ENCODE measurements at places on chromosomes 2 and 18. TPM values are rescaled to one million over a fixed set of nuclear protein-coding genes. Genes with fewer than 3 reads are reported as not detected.
A peak's percentile ranks its signal among the peaks of the same experiment; 100 is the strongest.

DNA sequence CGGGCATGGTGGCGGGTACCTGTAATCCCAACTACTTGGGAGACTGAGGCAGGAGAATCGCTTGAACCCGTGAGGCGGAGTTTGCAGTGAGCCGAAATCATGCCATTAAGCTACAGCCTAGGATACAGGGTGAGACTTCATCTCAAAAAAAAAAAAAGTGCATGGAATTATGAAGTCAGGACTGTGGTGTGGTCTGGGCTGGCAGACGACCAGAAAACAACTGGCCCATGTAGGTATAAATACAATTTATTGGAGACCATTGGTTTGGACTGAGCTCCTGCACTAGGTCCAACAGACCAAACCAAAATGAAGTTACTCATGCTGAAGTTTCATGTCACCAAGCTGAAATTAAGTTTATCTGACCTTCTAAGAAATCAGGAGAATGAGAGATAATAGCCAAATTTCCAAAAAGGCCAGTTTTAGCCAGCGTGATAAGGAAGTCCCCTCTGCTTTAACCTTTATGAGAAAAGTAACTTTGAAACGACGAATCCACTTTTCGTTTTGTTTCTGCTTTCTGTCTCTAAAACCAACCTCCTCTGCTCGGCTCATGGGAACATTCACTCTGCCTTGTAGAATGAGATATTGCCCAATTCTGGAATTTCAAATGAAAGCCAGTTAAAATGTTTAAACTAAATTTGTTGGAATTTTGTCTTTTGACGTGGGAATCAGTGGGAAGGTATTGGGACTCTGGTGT lies 17.7 kb upstream of the RAB10 start:
- H3K27ac ChIP-seq: no peak overlapping the region
- no peak for DNase-seq
- no peaks in the 10 kb centered on the region for H3K27me3 ChIP-seq

- DNase-seq: no peak
- no peak overlapping the region for H3K4me3 ChIP-seq
- H3K27me3 ChIP-seq: no peaks in the 10 kb centered on the region
- no peaks in the 10 kb centered on the region for H3K36me3 ChIP-seq
- H3K4me1 ChIP-seq: peaks cover 26% of the 10 kb centered on the region
Observed at GRCh38 chr2:134244587-134244986, 9.3 kb upstream of the MGAT5 start.

GRCh38 chr2:46134531-46135227 lies 162.5 kb upstream of the EPAS1 start:
- DNase-seq: no peak
- H3K4me3 ChIP-seq: no peak overlapping the region
- H3K4me1 ChIP-seq: no peaks in the 10 kb centered on the region
- no peak overlapping the region for H3K27ac ChIP-seq
- no peaks in the 10 kb centered on the region for H3K36me3 ChIP-seq

- DNase-seq: no peak
- no peaks in the 10 kb centered on the region for H3K36me3 ChIP-seq
- no peaks in the 10 kb centered on the region for H3K27me3 ChIP-seq
- H3K4me1 ChIP-seq: no peaks in the 10 kb centered on the region
- no peak overlapping the region for H3K4me3 ChIP-seq
Observed at GRCh38 chr2:236284208-236284607, 20.0 kb upstream of the ASB18 start.

DNA sequence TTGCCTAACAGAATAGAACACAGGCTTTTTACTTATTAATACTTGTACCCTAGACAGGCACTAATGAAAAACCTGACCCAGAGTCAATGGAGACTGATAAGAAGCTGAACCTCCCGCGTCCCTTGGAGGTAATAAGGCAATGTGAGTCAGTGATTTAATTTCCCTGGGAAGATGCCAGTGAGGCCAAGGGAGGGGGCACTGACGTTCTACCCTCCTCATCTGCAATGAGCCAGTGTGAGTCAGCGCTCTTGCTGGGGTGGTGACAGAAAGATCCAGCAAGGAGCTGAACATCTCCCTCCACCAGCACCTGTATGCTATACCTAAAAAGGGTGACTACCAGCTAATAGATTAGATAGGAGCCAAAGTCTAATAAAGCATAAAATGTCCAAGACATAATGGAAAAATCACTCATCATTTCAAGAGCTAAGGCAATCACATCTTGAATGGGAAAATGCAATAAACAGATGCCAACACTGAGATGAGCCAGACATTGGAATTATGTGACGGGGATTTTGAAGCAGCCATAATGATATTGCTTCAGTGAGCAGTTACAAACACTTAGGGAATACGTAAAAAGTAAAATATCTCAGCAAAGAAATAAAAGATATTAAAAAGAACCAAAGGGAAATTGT lies 116.9 kb downstream of the TPGS2 start:
- H3K4me1 ChIP-seq: peaks cover 6% of the 10 kb centered on the region
- no peak overlapping the region for H3K27ac ChIP-seq
- H3K36me3 ChIP-seq: no peaks in the 10 kb centered on the region
- no peak for DNase-seq
- no peak overlapping the region for H3K4me3 ChIP-seq

DNA sequence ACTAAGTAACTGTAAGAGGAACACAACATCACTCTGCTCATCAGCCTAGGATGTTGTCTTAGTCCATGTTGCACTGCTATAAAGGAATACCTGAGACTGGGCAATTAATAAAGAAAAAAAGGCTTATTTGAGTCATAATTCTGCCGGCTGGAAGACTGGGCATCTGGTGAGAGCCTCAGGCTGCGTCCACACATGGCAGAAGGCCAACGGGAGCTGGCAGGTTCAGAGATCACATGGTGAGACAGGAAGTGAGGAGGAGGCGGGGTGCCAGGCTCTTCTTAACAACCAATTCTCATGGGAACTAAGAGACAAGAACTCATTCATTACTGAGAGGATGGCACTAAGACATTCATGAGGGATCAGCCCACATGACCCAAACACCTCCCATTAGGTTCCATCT lies 46.8 kb downstream of the EPG5 start:
- H3K27ac ChIP-seq: no peak overlapping the region
- no peaks in the 10 kb centered on the region for H3K27me3 ChIP-seq
- DNase-seq: peak; percentile 74
- no peaks in the 10 kb centered on the region for H3K36me3 ChIP-seq
- H3K4me3 ChIP-seq: no peak overlapping the region
- no peaks in the 10 kb centered on the region for H3K4me1 ChIP-seq

The IL36B gene
- total RNA-seq: not detected

The FBXO15 gene
- total RNA-seq: not detected

The GNLY gene
- total RNA-seq: 10.5 TPM
